ENCODE measurements at places on chromosomes 7 and 10.

DNA sequence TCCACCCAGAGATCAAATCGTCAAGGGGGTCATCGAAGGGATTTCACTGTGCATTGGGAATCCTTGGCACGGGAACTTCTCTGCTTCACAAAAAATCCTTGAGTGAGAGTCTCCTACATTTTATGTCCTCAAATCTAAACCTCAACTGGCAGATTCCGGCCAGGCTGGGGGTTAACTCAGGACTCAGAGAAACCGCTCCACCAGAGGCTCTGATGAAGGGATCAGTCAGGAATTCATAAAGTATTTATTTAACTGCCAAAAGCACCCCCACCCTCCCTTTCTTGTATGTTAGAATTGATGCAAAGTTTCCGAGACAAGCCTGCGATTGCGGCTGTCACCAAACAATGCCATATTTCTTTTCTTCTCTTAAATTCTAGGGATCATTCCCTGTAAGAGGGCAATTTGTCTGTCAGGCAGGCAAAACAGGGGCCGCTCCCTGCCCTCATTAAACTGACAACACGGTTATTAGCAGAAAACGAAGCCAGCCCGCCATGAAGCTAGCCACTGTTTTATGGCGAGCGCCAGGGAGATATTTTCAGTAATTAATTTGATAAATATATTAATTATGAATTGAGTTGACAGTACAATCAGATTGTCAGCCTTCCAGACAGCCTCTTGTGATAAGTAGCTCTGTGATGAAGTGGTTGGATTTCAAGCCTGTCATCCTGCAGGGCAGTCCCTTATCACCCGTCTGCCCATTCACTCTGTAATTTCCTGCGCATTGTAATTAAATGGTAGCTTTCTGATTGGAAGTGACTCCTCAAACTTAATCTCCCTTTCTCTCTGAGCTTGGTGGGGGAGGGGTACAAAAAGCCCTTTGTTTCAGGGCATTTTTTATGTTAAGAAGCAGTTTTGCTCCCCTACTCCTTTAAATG lies 153.0 kb upstream of the GPR26 start:
- no peak for DNase-seq

DNA sequence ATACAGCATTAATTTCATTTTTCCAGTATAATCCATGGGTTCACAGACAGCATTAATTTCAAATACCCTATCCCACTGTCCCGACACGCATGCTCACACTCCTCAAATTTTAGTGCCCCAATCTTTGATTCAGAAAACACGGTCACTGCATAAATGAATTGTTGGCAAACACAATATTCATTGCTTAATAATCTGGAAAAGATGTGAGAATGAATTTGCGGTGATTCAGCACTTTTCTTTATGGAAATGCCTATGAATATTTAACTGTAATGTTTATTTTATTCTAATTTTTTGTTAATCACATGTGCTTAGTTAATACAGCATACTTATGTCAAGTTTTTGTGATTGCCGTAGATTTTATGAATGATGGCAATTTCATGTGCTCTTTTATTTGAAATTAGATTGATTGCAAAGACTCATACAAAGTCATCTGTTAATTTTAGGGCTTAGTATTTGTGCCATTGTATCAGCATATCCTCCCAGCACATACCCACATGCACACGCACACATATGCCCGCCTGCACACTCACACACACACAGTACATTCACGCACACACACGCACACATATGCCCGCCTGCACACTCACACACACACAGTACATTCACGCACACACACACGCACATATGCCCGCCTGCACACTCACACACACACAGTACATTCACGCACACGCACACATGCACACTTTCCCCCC lies 35.1 kb downstream of the MACROH2A2 start:
- DNase-seq, result no peak

GRCh38 chr10:90051474-90051873 lies 350.1 kb downstream of the KIF20B start:
- DNase-seq, result no peak

GRCh38 chr7:100863406-100863950 lies 3.7 kb upstream of the TRIP6 start:
- DNase-seq, result no peak

- DNase-seq, result no peak
Observed at GRCh38 chr7:127678337-127678736, 26.3 kb downstream of the SND1 start.

GRCh38 chr7:37765872-37766525 lies 82.4 kb upstream of the NME8 start:
- no peak for DNase-seq

- no peak for DNase-seq
Observed at GRCh38 chr7:35254496-35255442, 869 bp upstream of the TBX20 start.

DNA sequence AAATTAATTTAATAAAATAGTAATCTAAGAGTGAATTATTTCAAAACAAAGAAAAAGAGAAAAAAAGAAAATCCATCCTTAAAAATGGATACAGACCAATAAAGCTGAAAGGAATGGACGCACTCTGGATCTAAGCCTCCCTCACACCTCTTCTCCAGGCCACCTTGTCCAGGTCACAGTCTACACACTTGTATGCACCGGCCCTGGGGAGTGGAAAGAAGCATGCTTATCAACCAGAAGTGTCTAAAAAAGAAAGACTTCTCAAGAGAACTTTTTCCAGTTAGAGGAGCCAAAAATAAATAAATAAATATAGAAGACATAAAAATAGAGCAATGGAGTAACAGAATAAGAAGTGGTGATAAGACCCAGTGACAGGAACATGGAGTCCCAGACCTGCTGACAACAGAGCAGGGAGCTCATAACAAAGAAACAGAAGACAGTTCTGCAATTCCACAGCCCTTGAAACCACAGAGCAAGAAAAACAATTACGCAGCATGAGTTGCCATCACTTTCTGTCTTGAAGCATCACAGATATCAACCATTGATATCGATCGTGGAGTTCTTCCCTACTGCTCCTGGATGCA lies 311.7 kb upstream of the NFE2L3 start:
- DNase-seq, result no peak

GRCh38 chr10:128147064-128147463 lies 20.8 kb upstream of the MKI67 start:
- DNase-seq, result no peak

- no peak for DNase-seq
Observed at GRCh38 chr7:73920406-73921134, 59.6 kb downstream of the TMEM270 start.

DNA sequence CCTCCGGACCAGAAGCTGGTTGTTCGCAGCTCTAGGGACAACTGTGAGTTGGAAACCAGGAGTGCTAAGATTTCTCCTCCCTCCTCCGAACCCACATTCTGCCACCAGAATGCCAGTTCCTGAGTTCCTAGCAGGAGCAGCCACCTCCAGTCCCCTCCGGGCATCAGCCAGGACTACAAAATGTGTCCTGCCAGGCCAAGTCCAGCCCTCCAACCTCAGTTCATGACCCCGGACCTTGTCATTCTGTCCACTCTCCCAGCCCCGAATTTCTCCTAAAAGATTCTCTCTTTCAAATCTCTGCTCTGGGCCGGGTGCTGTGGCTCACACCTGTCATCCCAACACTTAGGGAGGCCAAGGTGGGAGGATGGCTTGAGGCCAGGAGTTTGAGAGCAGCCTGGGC lies 2.3 kb downstream of the ZAN start:
- no peak for DNase-seq

DNA sequence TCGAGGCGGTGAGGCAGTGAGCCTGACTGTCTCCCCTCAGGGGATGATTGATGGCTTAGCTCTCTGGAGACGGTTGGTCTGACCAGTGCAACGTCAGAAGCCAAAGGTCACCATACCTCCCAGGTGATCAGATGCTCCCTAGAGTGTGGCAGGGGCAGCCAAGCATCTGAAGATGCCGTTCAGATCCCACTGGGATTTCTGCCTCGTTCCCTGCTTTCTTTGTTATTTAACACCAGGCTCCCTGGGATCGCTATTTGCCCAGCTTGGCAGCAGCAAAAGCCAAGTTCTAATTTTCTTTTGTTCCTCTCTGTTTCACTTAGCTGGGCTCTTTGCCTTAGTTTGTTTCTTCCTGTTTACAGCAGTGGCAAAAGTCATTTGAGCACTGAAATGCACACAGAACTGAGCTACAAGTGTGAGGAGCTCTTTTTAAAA lies 53.5 kb upstream of the SVIL start:
- no peak for DNase-seq

DNA sequence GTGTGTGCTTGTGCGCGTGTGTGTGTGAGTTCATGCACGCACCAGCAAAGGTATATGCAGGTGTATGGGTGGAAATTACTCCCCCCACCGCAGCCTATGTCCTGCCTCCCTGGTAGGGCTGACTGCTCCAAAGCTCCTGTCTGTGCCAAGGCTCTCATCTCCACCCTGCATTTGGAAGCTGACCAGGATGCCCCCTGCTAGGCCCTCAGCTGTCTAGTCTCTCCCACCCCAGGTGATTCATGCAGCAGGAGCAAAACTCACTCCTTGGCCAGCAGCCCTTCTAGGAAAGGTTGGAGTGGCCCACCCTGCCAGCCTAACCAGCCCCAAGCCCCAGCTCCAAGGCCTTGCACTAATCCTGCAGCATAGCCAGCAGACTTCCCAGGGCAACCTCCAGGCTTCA lies 148.4 kb downstream of the GRID1 start:
- DNase-seq, result no peak

DNA sequence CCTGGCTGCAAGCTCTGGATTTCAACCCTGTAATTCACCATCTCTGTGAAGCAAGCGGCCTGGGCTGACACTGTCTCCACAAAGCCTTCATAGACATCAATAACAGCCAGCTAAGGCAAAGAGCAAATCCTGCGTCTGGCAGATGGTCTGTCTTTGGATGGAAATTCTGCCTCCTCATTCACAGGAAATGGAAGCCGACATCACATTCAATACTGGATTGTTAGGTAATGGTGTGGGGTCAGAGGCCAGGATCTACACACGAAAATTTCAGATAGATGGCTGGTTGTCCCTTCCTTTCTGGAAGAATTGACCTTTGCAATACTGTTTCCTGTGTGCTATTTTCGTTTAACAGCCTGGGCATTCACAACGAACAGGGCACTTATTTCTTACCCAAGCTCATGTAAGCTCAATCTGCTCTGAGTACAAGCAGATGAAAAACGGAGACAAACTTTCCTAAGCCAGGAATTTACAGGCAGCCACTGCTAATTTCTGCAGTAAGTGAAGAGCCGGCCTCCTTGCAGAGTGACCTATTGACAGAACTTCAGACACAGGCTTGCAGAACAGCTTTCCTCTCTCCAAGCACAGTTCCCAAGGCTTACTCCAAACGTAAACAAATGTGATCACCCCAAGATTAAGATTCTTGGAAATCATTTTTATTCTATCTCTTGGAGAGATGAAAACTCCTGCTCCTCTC lies 3.1 kb upstream of the ADAM12 start:
- DNase-seq, result no peak
